ENCODE measurements at places on chromosomes 1 and 21. TPM values are rescaled to one million over a fixed set of nuclear protein-coding genes. Genes with fewer than 3 reads are reported as not detected.
A peak's percentile ranks its signal among the peaks of the same experiment; 100 is the strongest.

The SDC3 gene
- total RNA-seq, result 38.8 TPM

The EPHA8 gene
- total RNA-seq, result not detected

The BATF3 gene
- 3.9 TPM for total RNA-seq

The FLG2 gene
- not detected for total RNA-seq

The PRR9 gene
- total RNA-seq, result not detected

- no peak for DNase-seq
Measured at GRCh38 chr1:59967141-59967697, 40.6 kb upstream of the CYP2J2 start.

- DNase-seq, result no peak
Measured at GRCh38 chr1:201721082-201722049, 107.6 kb upstream of the IPO9 start.

DNA sequence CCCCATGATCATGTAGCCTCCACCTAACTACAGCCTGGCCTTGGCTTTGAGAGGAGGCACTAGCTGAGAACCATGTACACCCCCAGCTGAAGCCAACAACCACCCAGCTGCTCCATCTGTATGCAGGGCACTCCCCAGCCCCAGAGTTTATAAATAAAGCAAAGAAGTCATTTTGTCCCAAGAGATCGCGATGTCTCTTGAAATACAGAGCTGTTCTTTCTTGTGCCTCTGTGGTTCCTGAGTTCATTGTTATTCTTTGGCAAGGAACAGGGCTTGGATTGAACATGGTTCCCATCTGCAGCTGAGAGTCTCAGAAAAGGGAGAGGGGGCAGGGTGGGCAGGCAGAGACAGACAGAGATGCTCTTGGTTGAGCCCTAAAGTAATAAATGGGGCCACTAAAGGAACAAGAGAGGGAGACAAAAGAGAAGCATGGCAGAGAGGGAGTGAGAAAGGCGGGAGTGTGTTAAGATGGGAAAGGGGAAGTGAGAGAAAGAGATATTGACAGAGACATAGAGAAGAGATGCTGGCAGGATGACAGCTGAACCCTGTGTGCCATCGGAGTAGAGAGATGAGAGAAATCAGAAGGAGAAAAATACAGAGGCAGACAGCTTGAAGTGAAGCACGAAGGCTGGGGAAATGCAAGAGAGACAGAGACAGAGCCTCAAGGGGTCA is 63.3 kb downstream of the TNR start:
- DNase-seq, result no peak

DNA sequence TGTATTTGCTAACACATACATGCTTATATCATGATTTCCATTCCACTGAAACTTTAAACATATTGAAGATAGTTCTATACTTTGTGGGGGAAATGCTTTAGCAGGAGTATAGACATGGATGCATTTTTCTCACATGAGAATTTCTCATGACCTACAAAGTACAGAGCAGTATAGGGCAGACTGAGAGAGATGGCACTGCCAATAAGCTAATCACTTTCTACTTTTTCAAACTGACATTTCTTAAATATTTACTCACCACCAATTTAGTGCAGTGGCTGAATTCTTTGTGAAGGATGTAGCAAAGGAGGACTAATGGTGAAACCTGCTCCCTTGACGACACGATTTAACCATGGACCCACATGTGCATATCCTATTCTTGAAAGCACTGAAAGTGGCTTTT is 923.5 kb downstream of the ADGRL2 start:
- no peak for DNase-seq

GRCh38 chr21:38440746-38441145 is 57.5 kb downstream of the ERG start:
- DNase-seq, result no peak

DNA sequence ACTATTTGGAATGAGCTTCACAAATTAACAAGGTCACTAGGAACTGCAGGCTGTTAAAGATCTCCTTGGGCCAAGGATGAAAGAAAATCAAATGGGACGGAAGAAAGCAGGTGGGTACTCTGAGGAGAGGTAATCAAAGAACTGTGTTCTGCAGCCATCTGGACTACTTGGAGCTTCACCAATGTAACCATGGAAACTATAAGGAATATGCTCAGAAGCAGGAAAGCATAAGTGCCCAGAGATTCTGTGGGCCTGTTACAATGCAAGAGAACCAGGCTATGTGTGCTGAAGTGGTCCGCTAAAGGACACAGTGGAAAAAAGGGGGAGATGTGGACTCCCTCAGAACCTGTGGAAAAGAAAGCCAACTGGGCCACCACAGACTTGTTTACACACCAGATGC is 238.5 kb downstream of the PTGER3 start:
- DNase-seq, result no peak

GRCh38 chr1:63746129-63746864 is 27.5 kb upstream of the ROR1 start:
- no peak for DNase-seq

DNA sequence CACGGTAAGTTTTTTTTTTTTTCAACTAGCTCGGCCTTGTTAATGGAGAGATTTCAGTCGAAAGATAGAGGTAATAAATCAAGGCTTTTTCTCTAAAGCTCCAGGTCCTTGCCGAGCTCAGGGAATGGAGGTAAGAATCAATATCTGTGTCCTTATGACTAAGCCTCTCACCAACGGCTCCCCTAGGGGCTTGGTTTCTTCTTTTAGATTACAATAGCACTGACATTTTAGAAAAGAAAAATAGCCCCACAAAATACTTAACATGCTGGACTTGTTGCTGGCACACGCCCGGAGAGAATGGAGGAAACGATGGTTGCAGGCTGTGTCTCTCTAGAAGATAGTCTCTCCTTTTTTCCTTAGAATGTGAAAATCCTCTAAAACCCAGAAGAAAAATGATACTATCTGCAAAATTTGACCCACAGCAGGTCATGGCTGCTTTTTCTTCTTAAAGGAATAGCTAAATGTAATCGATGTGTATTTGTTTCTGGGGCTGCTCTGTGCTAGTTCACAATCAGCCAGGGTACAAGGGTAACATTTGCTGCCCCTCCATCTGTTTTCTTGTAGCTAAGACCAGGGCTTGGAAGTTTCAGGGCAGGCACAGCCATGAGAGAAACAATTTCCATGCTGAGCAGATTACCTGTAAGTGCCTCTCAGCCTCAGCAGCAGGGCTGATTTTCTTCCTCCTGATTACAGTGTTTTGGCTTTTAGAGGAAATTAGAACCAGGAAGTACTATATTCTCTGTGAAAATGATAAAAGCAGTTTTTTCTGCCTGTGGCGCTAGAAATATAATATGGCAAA is 86.2 kb upstream of the GNG12 start:
- DNase-seq, result no peak

DNA sequence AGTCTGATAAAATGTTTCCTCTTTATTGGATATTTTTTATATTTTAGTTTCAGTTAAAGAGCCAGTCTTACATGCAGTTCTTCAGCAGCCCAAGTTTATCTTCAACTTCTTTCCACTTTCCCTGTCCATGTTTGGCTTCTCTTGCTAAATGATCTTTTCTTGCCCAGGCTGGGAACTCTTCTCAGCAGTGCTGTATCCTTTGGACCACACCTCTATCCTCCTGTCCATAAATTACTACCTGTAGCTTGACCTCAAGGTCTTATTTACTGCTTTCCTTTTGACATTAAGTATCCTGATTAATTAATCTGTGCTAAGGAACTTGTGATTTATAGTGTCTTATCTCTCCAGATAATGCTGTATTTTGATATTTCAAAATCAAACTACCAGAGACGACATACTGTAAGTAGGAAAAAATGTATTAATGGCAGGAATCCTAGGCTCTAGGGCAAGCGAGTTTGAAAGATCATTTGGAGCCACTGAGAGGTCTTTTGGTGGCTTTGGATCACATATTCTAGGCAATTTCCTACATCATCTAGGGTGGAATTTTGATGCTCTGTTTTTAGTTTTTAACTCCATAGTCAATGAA is 20.5 kb upstream of the PDC start:
- DNase-seq, result no peak

DNA sequence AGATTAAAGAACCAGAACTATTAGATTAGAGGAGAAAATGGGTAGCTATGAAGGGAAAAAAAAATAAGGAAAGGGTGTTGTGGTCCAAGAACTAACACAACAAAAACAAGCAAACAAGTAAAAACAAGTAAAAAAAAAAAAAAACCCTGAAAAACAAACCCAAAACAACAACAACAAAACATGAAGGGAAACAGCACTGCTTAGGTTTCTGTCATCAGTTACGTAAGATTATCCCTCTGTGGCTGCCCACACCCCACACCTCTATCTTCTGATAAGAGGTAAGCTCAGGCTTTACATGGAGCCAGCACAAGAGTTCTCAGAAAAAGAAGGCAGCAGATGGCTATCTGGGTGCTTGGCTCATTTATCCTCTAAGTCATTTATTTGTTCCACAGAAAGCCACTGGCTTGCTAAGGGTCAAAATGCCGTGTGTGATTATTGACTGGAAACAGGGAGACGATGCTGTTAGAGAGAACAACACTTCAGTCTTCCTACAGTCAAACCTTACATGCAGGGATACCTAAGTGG is 57.5 kb downstream of the KIAA0319L start:
- no peak for DNase-seq

- DNase-seq, result no peak
Measured at GRCh38 chr21:38850277-38850951, 44.7 kb downstream of the ETS2 start.

- DNase-seq, result no peak
Measured at GRCh38 chr1:230401763-230402294, 24.3 kb downstream of the PGBD5 start.

DNA sequence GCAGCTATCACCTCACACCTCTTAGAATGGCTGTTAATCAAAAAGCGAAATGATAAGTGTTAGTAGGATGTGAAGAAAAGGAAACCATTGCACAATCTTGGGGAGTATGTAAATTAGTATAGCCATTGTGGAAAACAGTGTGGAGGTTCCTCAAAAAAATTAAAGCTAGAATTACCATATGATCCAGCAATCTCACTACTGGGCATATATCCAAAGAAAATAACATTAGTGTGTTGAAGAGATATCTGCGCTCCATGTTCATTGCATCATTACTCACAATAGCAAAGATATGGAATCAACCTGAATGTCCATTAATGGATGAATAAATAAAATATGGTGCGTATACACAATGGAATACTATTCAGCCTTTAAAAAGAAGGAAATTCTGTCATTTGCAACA is 68.9 kb downstream of the SNRPE start:
- no peak for DNase-seq

DNA sequence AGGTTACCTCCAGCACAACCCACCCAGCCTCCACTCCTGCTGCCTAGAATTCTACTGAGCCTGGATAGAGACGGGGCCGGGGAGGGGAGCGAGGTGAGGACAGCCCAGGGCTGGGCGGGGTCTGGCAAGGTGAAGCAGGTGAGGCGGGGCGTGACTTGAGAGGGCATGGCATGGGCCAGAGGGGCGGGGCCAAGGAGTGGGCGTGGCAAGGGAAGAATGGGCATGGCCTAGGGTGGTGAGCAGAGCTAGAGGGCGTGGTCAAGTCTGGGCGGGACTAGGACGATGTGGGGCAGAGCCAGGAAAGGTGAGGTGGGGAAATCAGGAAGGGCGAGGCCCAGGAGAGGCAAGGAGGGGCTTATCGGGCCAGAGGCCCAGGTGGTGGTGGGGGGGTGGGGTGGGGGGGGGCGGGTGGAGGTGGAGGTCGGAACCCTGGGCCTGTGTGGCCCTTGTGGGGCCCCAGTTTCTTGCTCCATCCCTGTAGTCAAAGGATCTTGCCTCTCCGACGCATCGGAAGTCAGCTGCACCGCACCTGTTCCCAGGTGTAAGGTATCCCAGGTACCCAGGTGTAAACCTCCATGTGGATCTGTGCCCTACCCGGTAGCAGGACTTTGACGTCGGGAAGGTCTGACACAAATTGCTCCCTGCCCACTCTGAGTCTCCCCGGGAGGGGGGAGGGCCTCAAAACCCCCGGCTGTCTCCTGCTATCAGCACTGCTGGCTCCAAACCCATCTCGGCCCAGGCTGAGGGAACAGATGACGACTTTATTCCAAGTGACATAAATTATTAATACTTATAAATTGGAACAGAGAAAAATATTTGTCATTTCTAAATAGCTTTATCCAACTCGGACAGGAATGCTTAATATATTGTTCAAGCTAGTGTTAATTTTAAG is 32.9 kb upstream of the UTS2 start:
- DNase-seq, result no peak

DNA sequence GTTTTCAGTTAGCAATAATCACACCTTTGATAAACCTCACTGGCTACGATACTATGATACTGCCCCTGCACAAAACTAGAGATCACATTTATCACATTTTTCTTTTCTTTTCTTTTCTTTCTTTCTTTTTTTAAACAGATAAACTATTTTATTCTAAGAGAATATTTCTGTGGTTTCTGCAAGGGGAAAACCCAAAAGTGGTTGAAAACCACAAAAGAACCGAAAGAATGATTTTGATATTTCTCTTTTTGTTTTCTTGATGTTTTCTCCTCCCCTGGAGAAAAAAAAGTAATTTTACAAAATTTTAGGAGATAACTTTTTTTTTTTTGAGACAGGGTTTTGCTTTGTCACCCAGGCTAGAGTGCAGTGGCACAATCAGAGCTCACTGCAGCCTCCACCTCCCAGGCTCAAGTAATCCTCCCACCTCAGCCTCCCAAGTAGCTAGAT is 18.4 kb upstream of the FRRS1 start:
- DNase-seq, result no peak

GRCh38 chr1:84436876-84437655 is 38.8 kb downstream of the DNASE2B start:
- no peak for DNase-seq

DNA sequence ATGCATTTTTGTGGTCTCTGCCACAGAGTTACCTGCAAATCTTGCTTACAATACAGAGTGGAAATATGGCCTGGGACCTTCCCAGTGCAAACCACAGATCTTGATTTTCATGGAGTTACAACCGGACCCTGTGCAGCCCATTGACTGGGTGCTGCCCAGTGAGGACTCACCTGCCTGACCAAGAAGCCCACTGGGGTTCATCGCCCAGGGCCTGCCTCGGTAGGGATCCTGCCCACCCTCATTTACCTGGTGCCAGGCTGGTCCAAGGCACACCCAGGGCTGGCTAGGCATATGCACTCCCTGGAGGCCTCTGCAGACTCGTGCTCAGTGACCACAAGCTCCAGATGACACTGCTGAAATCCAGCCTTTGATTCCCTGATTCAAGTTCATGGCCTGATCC is 572.7 kb downstream of the NPHP4 start:
- no peak for DNase-seq

- DNase-seq, result peak; percentile 93
Measured at GRCh38 chr1:8817412-8818324, at the start of gene RERE. Gene RERE, minus strand, starts transcription at chr1:8817640.

- no peak for DNase-seq
Measured at GRCh38 chr1:182309631-182310351, 81.8 kb downstream of the GLUL start.

DNA sequence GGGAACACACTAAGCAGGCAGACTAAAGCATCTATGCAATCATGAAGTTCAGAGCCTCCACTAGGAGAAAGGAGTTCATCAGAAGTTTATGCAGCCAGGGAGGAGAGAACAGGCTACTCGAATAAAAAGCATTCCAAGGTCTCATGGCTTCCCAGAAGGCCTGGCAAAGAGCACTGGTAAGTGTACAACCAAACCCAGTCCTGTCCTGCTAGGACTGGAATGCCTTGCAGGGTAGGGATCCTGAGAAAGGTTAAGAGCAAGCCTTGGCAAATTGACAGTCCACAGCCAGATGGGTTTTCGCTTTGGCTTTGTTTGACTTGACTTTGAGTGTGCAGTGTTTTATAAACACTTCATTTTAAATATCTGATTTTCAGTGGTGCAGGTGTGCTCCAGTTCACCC is 133.6 kb upstream of the ATP1B1 start:
- DNase-seq, result no peak

GRCh38 chr1:69090170-69090569 is 477.6 kb upstream of the LRRC7 start:
- no peak for DNase-seq

- DNase-seq, result no peak
Measured at GRCh38 chr1:46539972-46540371, 11.5 kb downstream of the KNCN start.
